Left lung (tissue), 14 donors: ENCODE measurements at places on chromosomes 11 and 22. TPM values are rescaled to one million over a fixed set of nuclear protein-coding genes. Genes with fewer than 3 reads are reported as not detected.

The IGLL1 gene
- total RNA-seq: not detected

The NF2 gene
- total RNA-seq: 45.2 TPM

The LTO1 gene
- total RNA-seq: 21.6 TPM

The BAIAP2L2 gene
- 0.35 TPM for total RNA-seq
